ENCODE measurements at places on chromosomes 4 and X.

DNA sequence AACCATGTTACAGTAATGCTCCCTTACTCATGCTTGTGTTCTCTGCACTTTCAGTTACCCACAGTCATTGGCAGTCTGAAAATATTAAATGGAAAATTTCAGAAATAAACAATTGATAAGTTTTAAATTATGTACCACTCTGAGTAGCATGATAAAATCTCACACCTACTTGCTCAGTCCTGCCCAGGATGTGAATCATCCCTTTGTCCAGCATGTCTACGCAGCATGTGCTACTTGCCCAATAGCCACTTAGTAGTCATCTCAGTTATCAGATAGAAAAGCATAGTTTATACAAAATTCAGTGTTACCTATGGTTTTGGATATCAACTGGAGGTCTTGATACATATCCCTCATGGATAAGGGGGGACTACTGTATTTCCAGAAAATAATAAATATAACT, 577.1 kb downstream of the GALNTL6 start:
- no peak for DNase-seq

DNA sequence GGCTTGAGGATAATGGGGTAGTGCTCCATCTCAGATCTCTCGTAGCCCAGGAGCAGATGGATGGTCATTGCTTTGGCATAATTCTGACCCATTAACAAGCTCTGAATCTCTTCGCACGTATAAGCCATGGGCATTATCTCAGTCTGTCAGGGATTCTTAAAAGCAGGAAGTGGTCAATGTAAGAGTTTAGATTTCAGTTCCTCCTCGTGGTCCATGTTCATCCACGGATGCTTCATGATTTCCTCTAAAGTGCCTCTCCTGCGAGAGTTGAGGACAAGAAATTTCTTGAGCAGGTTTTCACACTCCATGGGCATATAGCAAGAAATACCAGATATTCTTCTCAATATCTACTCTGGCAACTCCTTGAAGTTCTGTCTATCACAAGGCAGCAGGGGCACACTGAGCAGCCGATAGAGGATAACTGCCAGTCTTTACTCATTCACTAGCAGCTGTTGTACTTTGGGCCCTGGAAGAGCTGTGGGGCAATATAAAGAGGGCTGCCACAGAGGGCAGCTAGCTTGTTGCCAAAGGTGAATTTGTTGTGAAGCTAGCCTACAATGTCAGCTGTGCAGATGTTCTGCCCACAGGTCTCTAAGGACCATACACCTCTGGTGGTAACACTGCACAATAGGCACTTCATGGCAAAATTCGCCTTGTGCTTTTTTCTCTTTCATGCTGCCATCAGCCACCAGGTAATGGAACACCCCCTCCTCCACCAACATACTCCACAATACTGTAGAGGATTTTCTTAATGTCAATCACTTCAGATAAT, 52.0 kb upstream of the WDR17 start:
- no peak for DNase-seq

- DNase-seq, result no peak
These were observed 24.7 kb downstream of the IL3RA start for GRCh38 chrX:1361275-1361674.

GRCh38 chrX:107420571-107420970, 28.9 kb upstream of the FRMPD3 start:
- DNase-seq, result no peak

DNA sequence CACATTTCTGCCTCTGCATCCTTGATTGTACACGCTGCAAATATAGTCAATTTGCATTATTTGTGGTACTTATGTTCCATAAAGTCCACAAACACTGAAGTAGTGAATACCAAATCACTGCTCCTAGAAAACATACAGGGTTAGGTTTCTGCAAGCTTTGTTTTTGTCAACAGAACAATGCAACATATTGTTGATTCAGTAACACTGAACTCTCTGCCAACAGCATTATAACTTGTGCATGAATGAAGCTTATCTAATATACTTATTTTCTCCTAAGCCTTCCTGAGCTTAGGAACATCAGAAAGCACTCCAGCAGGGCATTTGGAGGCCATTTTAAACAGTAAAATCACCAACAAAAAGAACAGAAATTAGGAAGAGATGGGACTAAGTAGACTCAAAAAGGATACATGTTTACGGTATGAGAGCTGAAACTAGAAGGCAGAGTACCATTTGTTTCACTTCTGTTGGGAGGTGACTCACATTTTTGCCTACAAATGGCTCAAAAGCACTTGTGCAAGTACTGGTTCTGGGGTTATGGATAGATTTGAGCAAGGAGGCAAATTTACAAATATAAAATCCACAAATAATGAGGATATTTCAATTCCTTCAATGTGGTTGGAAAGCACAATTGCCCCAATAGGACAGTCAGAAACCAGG, 14.1 kb downstream of the COX18 start:
- no peak for DNase-seq

GRCh38 chr4:114196606-114197005, 217.2 kb upstream of the ARSJ start:
- no peak for DNase-seq

GRCh38 chr4:149176039-149176438, 639.6 kb downstream of the IQCM start:
- no peak for DNase-seq

DNA sequence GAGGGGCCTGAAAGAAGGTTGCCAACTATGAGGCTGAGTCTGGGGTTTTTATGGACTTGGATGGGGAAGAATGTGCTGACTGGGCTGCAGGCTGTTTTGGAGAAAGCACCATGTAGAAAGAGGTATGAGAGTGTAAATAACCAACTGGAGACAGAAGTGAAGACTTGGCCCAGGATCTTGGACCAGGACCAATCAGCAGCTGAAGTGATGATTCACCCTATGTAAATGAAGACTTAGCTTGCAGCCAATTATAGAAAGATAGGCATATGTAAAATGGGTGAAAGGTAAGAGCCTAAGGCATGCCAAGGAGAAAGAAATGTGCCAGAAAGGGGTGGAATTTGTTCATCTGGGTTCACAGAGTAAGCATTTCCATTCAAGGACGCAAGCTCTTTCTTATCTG, 856.7 kb upstream of the PRKX start:
- no peak for DNase-seq

DNA sequence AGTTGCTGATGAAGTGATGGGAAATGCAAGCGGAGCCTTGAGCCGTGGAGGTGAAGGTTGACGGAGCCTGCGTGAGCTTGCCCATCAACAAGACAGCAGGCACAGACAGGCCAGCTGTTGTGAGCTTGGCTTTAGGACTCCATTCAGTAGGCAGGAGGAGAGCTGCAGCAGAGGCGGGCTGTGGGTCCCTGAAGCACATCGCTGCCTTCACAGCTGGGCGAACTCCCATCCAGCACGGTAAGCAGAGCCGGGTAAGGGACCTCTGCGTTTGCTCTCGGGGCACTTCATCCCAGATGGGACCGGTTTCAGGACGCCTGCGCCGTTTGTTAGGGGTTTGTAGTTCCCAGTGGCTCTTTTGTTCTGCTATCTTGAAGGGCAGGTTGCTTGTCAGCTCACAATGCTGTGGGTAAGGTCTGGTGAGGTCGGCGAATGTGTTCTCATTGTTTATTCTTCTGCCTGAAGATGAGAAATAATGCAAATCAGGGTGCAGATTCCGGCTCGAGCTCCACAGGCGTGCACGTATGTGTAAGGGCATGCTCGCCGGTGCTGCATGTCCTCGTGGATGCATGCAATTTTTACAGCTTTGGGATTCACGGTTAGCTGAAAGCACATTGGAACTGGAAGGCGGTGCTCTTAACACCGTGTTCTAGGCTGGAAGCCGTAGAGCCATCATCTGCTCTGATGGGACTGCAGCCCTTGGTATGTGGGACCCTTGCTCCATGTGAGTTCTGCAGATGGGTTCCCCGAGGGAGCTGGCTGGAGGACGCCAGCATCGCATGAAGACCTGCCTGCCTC, 54.6 kb upstream of the CLDN34 start:
- DNase-seq, result no peak

GRCh38 chrX:97898798-97899197, 1015.1 kb downstream of the RPA4 start:
- DNase-seq, result peak; percentile 26

DNA sequence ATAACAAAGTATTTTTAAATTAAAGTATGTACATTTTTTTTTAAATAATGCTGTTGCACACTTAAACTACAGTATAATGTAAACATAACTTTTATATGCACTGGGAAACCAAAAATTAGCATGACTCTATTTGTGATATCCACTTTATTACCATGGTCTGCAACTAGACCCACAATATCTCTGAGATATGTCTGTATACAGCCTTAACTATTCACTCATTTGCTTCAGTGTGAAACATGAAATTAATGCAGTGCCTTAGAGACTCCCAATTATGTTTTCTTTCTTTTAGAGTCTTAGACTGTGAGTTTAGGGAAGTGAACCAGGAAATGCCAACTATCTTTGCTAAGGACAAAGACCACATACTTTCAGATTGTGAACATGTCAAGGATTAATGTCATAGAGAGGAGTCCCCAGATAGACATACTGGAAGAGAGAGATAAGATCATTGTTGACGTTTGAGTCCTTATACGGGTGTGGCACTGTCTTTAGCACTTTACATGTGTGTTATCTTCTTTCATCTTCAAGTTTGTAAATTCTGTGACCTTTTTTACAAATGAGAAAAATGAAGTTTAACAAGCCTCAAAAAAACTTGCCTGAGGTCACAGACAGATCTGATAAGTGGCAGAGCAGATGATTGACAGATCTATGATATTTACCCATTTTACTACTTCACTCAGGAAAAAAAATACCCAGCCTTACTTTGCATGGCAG, 23.2 kb downstream of the CXorf58 start:
- DNase-seq, result no peak

DNA sequence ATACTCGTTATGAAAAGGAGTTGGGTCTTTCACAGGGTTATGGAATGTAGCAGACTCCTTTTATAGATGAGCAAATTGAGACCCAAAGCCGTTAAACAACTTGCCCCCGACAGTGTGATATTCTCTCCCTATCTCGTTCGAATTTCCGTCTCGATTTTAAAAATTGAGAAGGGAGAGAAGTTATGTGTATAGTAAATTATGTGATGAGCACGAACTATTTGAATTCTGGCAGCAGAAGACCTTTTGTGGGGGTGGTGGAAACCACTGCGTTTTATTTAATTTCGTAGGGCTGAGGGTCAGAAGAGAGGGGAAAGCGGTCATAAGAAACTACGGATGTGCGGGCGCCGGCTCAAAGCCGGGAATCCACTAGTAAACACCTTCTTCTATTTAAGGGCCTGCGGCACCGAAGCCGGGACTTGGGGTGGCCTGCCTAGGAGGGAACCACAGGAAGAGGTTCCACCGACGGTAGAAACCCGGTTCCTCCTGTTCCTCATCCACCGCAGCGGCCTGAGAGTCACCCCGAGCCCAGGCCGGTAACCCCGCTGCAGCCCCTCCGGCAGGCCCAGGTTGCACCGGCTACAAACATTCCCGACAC, 1.5 kb upstream of the DDX3X start:
- no peak for DNase-seq

- DNase-seq, result no peak
These were observed 8.0 kb downstream of the PRSS12 start for GRCh38 chr4:118344801-118345200.

GRCh38 chr4:139785356-139785755, 119.7 kb downstream of the MGST2 start:
- DNase-seq, result no peak

DNA sequence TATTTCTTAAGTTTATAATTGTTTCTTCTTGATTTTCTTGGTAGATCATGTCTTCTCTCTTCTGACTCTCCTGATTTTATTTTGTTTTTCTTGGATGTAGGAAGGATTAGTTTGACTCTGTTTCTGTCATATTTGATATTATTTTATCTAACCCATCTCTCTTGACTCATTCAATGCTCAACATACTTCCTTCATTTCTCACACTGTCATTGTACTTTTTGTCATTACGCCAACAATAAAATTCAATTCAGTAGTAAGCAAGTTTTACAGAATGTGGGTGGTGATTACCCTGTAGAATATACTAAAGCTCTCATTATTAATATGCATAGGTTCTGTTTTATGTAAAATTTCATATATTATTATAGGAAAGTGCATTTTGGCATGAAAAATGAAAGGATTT, 1303.0 kb upstream of the AGA start:
- DNase-seq, result no peak

GRCh38 chr4:12206091-12206490, 777.4 kb upstream of the HS3ST1 start:
- no peak for DNase-seq

DNA sequence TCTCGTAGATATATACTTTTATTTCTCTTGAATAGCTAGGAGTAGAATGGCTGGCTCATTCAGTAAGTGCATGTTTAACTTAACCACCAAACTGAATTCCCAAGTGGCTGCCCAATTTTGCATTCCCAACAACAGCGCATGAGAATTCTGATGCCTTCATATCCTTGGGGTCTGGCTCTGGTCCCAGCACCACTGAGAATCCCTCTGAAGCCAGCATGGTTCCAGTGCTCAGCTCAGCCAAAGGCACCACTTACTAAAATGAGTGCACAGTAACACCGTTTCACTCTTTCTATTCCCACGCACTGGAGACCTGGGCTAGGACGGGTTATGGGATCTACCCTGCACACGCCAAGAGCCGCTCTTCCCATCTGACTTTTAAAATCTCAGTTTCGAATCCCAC, 60.4 kb downstream of the CASP3 start:
- no peak for DNase-seq

DNA sequence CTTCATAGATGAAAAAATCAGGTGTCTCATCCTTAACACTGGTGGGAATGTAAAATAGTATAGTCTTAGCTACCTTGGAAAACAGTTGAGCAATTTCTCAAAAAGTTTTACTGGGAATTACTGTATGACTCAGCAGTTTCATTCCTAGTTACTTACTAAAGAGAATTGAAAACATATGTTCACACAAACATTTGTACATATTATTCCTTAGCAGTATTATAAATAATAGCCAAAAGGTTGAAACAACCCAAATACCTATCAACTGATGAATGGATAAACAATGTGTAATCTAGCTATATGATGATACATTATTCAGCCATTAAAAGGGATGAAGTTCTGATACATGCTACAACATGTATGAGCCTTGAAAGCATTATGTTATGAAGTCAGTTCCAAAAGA, 41.7 kb downstream of the RBM46 start:
- no peak for DNase-seq

DNA sequence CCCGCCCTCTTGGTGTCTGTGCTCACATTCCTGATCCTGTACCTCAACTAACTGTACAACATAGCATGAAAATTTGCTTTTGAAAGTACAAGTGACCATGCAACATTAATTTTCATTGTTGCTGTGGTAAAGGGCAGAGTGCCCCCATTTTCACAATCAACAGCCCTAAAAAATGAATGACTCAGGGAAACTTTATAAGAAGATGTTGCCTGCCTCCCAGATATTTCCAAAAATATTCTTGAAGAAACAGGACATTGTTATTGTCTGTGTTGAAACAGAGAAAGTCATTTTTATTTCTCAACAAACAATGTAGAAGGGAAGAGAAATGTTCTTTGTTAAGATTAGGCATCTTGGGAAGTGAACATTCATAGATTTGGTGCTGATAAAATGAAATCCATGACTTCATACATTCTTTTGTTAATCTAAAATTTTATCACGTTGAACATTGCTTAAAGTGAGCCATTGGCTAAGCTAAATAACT, 113.9 kb upstream of the ANXA3 start:
- no peak for DNase-seq
